ENCODE measurements at places on chromosomes 1 and 21. TPM values are rescaled to one million over a fixed set of nuclear protein-coding genes. Genes with fewer than 3 reads are reported as not detected.

GRCh38 chr21:37424396-37424795, 57.8 kb downstream of the DYRK1A start:
- no peaks in the 10 kb centered on the region for H3K27me3 ChIP-seq
- DNase-seq, result no peak
- H3K4me1 ChIP-seq, result peaks cover 36% of the 10 kb centered on the region
- H3K36me3 ChIP-seq, result peaks cover 4% of the 10 kb centered on the region
- H3K4me3 ChIP-seq, result no peak overlapping the region

DNA sequence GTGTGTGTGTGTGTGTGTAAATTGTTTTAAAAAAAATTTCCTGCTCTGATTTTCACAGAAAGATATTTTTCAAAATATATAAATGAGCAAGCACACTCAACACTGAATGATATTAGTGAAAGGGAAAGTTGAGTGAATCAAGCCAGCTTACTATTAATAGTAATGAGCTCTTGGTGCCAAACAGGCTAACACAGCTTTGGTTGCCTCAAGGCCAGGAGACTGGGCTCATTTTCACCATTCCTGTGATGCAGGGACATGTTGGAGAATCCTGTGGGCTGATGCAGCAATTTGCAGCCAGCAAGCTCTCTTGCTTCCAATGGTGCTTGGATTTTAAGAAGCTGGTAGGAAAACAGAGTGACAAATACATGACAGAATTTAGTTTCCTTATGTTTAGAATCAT, 30.2 kb downstream of the PLA2G4A start:
- H3K4me1 ChIP-seq, result no peaks in the 10 kb centered on the region
- no peaks in the 10 kb centered on the region for H3K27me3 ChIP-seq
- no peaks in the 10 kb centered on the region for H3K36me3 ChIP-seq

DNA sequence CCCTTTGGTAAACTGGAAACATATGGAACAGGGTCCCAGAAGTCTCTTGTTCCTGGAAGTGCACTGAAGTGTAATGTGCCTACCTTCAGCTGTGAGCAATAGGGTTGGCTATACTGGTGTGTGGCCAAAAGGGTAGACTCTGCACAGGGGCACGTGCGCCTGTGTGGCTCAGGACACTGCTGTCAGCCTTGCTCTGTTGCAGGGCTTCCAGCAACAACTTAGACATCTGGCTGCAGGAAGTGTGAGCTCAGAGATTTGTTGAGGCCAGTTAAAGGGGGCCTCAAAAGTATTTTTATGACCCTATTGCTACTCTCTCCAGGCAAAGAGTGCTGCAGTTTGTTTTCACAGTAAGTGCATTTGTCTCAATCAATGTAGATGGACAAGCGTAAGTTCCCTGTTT, 7.5 kb downstream of the CTPS1 start:
- H3K27ac ChIP-seq, result peak overlapping the region; percentile 36
- no peaks in the 10 kb centered on the region for H3K27me3 ChIP-seq
- H3K4me3 ChIP-seq, result no peak overlapping the region
- DNase-seq, result no peak
- peaks cover 29% of the 10 kb centered on the region for H3K4me1 ChIP-seq

- no peaks in the 10 kb centered on the region for H3K27me3 ChIP-seq
- H3K36me3 ChIP-seq, result no peaks in the 10 kb centered on the region
- no peak for DNase-seq
- no peak overlapping the region for H3K4me3 ChIP-seq
- no peak overlapping the region for H3K27ac ChIP-seq
- peaks cover 9% of the 10 kb centered on the region for H3K4me1 ChIP-seq
Observed at GRCh38 chr1:155499263-155499662, 63.3 kb downstream of the ASH1L start.

DNA sequence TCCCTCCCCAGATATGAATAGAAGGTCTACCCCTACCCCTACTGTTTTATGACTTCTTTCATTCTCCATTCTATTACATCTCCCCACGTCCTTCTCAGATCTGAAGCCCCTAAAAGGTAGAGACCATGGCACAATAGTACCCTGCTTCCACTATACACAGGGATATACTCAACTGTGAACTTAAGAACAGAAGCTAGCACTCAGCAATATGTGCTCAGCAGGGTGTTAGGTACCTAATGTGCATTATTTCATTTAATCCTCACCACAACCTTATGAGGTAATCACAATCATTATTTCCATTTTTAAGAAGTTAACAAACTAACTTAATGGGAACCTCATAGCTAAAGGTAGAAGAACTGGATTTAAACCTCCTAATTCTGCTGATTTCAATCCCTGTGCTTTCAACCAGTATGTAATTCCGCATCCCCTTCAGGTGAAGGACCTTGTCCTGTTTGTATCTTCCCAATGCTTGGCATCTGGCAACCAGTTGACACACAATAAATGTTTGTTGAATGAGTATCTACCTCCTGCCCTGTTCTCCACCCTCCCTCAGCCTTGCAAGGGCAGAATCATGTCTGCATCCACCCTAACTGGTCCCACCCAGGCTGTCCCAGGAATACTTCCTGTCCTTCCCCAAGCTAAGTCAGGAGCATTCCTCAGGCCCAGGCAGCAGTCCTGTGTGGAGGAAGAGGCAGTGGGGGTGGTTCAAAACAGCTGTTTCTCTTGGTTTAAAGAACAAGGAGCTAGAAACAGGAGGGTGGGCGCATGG, 6.5 kb downstream of the DENND2D start:
- no peak for DNase-seq
- peaks cover 16% of the 10 kb centered on the region for H3K36me3 ChIP-seq
- H3K4me1 ChIP-seq, result peaks cover 72% of the 10 kb centered on the region
- H3K27ac ChIP-seq, result peak overlapping the region; percentile 84
- H3K4me3 ChIP-seq, result no peak overlapping the region

GRCh38 chr1:231584117-231584516, 42.5 kb upstream of the DISC1 start:
- H3K4me1 ChIP-seq, result no peaks in the 10 kb centered on the region
- H3K4me3 ChIP-seq, result no peak overlapping the region
- H3K36me3 ChIP-seq, result no peaks in the 10 kb centered on the region

GRCh38 chr1:63124666-63125191, 197.6 kb upstream of the FOXD3 start:
- no peaks in the 10 kb centered on the region for H3K27me3 ChIP-seq
- no peaks in the 10 kb centered on the region for H3K36me3 ChIP-seq
- H3K4me3 ChIP-seq, result no peak overlapping the region
- H3K4me1 ChIP-seq, result no peaks in the 10 kb centered on the region
- H3K27ac ChIP-seq, result no peak overlapping the region

DNA sequence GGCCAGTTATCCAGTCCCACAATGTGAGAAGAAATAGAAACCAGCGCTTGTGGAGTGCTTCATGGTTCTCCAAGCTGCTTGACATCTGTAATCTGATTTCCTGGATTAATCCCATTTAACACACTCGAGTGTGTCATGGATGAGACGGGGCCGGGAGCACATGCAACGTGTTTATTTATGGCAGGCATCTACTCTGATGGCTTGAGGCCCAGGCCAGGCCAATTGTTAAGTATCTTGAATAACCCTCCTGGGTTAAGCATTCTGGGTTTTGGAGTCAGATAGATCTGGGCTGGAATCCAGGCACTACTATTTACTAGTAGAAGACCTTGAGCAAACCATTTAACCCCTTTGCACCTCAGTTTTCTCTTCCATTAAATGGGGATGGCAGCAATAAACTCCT, 37.5 kb upstream of the LAPTM5 start:
- peaks cover 25% of the 10 kb centered on the region for H3K4me1 ChIP-seq
- no peak overlapping the region for H3K27ac ChIP-seq
- no peaks in the 10 kb centered on the region for H3K27me3 ChIP-seq
- H3K36me3 ChIP-seq, result no peaks in the 10 kb centered on the region
- no peak overlapping the region for H3K4me3 ChIP-seq

DNA sequence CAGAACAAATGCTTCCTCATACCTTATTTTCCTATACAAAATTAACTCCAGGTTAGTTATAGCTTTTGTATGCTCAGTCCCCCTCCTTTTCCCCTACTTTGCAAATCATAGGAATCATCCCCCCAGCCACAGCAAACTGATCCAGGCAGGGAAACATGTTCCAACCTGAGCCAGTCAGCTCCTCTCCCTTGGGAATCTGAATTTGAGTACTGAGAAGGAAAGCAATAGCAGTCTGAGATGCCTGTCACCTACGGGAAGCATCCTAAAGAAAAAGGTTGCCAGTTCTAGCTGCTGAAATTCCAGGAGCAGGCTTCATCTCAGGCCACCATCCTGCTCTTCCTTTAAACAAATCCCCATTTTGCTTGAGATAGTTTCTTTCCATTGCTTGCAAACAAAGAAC, 6.9 kb downstream of the ADSS2 start:
- H3K36me3 ChIP-seq, result no peaks in the 10 kb centered on the region
- DNase-seq, result no peak
- H3K4me3 ChIP-seq, result no peak overlapping the region
- no peak overlapping the region for H3K27ac ChIP-seq
- H3K4me1 ChIP-seq, result peaks cover 24% of the 10 kb centered on the region
- H3K27me3 ChIP-seq, result no peaks in the 10 kb centered on the region

GRCh38 chr1:170071378-170071777, 3.1 kb downstream of the KIFAP3 start:
- no peak for DNase-seq
- H3K36me3 ChIP-seq, result no peaks in the 10 kb centered on the region
- no peaks in the 10 kb centered on the region for H3K27me3 ChIP-seq
- H3K4me3 ChIP-seq, result no peak overlapping the region
- H3K27ac ChIP-seq, result no peak overlapping the region
- peaks cover 7% of the 10 kb centered on the region for H3K4me1 ChIP-seq

GRCh38 chr1:39173119-39173994, 31.1 kb upstream of the MACF1 start:
- no peak overlapping the region for H3K4me3 ChIP-seq
- no peaks in the 10 kb centered on the region for H3K36me3 ChIP-seq
- H3K27ac ChIP-seq, result peak overlapping the region; percentile 75
- no peaks in the 10 kb centered on the region for H3K27me3 ChIP-seq
- peaks cover 65% of the 10 kb centered on the region for H3K4me1 ChIP-seq

DNA sequence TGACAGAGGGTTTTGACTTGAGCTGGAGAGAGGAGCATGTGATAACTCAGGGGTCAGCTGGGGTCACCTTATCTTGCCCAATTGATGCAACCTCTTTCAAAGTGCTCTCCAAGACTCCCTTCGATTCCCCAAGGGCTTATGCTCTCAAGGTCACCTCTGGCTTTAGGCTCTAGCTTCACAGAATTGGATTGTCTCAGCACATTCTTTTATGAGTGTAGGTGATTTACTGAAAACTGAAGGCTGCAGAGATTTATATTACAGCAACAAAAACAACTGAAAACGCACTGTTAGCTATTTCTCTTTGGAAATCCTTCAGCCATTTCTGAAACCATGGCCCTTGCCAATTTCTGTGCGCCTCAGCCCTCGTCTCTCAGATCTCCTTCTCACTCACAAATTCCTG, 34.5 kb upstream of the MAP1LC3C start:
- H3K27me3 ChIP-seq, result no peaks in the 10 kb centered on the region
- no peak overlapping the region for H3K4me3 ChIP-seq
- H3K36me3 ChIP-seq, result no peaks in the 10 kb centered on the region
- no peak for DNase-seq
- no peak overlapping the region for H3K27ac ChIP-seq
- H3K4me1 ChIP-seq, result no peaks in the 10 kb centered on the region

DNA sequence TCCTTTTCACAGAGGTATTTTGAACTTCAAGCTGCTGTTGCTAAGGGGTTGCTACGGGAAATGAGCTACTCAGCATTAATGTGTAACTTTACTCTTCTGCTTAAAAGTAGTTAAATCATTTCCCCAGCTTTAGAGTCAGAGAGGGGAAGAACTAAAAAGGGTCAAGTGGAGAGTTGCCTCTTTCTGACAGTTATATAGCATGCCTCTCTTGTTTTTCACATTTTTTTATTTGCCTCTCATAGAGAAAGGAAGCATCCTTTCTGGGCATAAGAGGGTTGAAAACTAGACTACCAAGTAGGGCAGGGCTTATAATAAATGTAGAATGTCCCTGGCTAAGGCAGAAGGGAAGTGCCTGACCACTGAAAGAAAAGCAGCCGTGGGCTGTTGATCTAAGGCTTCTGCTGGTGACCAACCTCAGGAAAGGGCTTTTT, 10.1 kb upstream of the ELAVL4 start:
- DNase-seq, result no peak
- H3K27ac ChIP-seq, result no peak overlapping the region

DNA sequence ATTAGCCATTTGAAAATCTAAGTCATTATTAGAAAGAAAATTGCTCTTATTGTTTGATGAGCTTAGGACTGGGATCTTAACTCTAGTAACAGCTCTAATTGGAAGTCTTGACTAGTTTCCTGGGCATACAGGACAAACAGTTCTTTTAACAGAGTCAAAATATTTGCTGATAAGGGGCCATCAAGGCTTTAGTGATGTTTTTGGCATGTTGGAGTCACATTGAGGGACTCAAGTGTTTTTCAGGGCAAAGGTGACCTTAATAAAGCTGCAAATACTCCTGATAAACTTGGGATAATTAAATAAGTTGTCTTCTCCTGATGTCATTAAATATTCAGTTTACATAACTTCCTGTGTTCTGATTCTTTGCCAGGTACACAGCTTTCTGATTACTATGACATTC, 6.5 kb upstream of the KRTAP19-7 start:
- H3K27me3 ChIP-seq, result no peaks in the 10 kb centered on the region
- H3K4me3 ChIP-seq, result no peak overlapping the region
- no peak overlapping the region for H3K27ac ChIP-seq
- no peaks in the 10 kb centered on the region for H3K36me3 ChIP-seq
- no peaks in the 10 kb centered on the region for H3K4me1 ChIP-seq

DNA sequence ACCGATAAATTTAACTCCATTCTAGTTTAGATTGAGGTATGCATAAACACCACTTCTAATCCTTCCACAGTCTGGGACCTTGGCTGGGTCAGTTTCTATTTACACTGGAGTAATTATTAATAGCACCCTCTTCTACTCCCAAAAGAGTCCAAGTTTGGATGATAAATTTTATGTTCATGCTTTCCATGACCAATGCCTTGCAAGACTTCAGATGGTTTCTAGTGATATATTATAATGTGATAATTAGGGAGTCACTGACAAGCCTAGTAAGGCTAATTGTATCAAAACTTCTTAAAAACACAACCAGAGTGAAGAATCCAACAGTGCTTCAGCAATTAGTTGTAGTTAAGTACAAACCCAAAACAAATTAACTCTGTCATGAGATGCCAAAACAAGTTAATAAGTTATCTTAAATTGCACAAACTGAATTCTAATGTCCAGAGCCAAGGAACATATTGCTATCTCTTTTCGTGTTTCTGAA, 489.6 kb downstream of the TTLL7 start:
- H3K4me1 ChIP-seq, result peaks cover 12% of the 10 kb centered on the region
- no peak for DNase-seq
- H3K36me3 ChIP-seq, result no peaks in the 10 kb centered on the region

GRCh38 chr1:109981004-109981335, 3.6 kb upstream of the AHCYL1 start:
- H3K4me1 ChIP-seq, result peaks cover 44% of the 10 kb centered on the region
- no peaks in the 10 kb centered on the region for H3K27me3 ChIP-seq
- no peak overlapping the region for H3K4me3 ChIP-seq
- no peak overlapping the region for H3K27ac ChIP-seq

C4BPB gene
- total RNA-seq, result 1.1 TPM

DIO1 gene
- 0.20 TPM for total RNA-seq

MFAP2 gene
- total RNA-seq, result 8.8 TPM

SPRR2G gene
- not detected for total RNA-seq

SNAP47 gene
- total RNA-seq, result 45.1 TPM

SMCP gene
- total RNA-seq, result not detected

TFF3 gene
- 19.9 TPM for total RNA-seq

Data from upper lobe of left lung (tissue), 6 donors.